HT-29 (cell line): ENCODE measurements at places on chromosomes 7 and 10. TPM values are rescaled to one million over a fixed set of nuclear protein-coding genes. Genes with fewer than 3 reads are reported as not detected.

DNA sequence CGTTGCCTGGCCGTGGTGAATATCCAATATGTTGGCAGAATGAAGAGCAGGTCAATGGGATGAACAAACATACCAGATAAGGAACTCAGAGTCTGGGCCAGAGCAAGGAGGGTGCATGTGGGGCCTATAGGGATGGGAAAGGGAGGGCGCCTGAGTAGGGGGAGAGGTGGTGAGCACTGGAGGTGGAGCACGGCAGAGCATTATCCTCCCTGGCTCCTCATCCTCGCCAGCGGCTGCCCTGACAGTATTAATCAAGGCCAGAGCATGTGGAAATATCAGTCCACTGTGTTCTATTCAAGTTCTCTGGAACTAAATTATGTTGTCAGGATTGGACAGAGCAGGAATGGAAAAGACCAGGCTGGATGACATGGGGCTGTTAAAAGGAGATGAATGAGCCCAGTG lies 254.8 kb upstream of the ZMIZ1 start:
- DNase-seq: no peak

DNA sequence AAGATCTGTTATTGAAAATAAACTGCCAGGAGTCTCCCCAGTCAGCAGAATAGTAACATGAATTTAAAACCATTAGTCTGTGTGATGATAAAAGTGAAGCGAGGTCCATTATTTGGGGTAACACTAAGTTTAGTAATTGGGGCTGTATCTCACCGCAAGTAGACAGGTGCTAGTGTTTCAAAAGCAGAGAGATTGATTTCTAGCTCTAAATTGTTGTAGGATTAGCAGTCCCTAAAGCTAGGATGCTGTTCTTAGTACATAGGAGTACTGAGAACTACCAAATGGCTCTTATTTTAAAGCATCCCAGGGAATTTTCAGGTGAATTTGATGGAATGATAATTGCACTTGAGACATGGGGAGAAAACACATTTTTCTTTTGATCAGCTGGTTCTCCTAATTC lies 70.5 kb downstream of the CPED1 start:
- DNase-seq: no peak

The SNX10 gene
- total RNA-seq: 0.23 TPM in 1 of 2 replicates, not detected in the other

The TFEC gene
- not detected in 2 replicates for total RNA-seq
